Regular cardiac myocyte (primary cell): ENCODE measurements at places on chromosomes 3 and 15. TPM values are rescaled to one million over a fixed set of nuclear protein-coding genes. Genes with fewer than 3 reads are reported as not detected.

Gene GNAT1
- total RNA-seq: not detected in 2 replicates

Gene GP5
- total RNA-seq: 0.19 and 1.1 TPM in 2 replicates

Gene ESYT3
- total RNA-seq: 0.19 and 1.4 TPM in 2 replicates

Gene ADAMTS17
- 0.28 and 0.58 TPM in 2 replicates for total RNA-seq

Gene PTX3
- 1,917 and 2,581 TPM in 2 replicates for total RNA-seq

Gene GP9
- total RNA-seq: not detected in 2 replicates

Gene SOX14
- total RNA-seq: not detected in 2 replicates

Gene CD86
- total RNA-seq: not detected in 2 replicates

Gene AQP9
- total RNA-seq: under 0.01 TPM in 1 of 2 replicates, not detected in the other

Gene AHSG
- total RNA-seq: not detected in 2 replicates

Gene CCDC32
- 21.7 and 23.7 TPM in 2 replicates for total RNA-seq

Gene TP63
- total RNA-seq: under 0.01 and 0.28 TPM in 2 replicates

Gene FMN1
- 0.58 and 0.85 TPM in 2 replicates for total RNA-seq

Gene SHF
- 0.58 and 3.1 TPM in 2 replicates for total RNA-seq

Gene MED12L
- 0.19 and 0.28 TPM in 2 replicates for total RNA-seq

Gene LYZL4
- 0.19 TPM in 1 of 2 replicates, not detected in the other for total RNA-seq

Gene DAPK2
- total RNA-seq: 0.38 and 3.9 TPM in 2 replicates

Gene CPLX3
- total RNA-seq: not detected in 2 replicates

Gene HDDC3
- 19.2 and 21.5 TPM in 2 replicates for total RNA-seq

Gene ABHD10
- total RNA-seq: 43.1 and 53.3 TPM in 2 replicates

Gene PRR20G
- total RNA-seq: not detected in 2 replicates

Gene LAMB2
- total RNA-seq: 360 and 613 TPM in 2 replicates

Gene RTP3
- not detected in 2 replicates for total RNA-seq

Gene IL5RA
- total RNA-seq: not detected in 2 replicates

Gene GOLGA6A
- under 0.01 and 0.28 TPM in 2 replicates for total RNA-seq

Gene CP
- 0.19 and 5.1 TPM in 2 replicates for total RNA-seq

Gene TM4SF18
- total RNA-seq: 0.56 and 0.77 TPM in 2 replicates
